ENCODE measurements at places on chromosomes 2 and 18.

GRCh38 chr2:25700221-25700660, 26.9 kb upstream of the DTNB start:
- no peak for DNase-seq

DNA sequence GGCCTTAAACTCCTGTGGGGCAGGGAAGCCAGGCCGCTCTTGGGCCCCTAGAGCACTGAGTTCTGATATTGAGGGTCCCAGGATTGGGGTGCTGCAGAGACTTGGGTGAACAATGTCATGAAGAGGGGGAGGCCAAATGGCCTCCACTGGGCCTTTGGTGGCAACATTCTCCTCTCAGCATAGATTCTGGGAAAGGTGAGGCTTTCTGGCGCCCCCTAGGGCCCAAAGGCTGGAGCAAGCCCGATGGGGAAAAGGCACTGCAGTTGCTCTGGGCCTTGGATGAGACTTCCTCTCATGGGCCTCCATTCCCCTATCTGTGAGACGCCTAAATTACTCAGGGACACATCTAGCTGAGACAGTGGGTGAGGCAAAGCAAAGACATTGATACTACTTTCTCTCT, 84.8 kb downstream of the ACAA2 start:
- DNase-seq = peak; percentile 54

DNA sequence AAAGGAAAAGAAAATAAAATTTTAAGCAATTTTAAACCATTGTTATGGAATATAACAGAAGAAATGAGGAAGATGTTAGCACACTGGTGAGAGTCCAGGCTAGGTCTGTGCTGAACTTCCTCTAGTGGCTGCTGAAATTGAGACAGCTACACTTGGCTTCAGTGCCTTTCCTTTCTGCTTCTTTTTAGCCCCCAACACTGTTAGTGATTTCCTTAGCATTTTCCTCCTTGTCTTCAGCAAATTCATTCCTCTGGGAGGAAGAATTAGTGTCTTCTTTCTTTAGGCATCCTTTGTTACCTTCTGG, 47.6 kb downstream of the ITGAV start:
- DNase-seq = no peak

GRCh38 chr2:108614043-108614545, 79.8 kb downstream of the LIMS1 start:
- no peak for DNase-seq

GRCh38 chr18:23521271-23521670, 18.0 kb downstream of the RMC1 start:
- DNase-seq = no peak

GRCh38 chr2:102470168-102470567, 2.9 kb upstream of the SLC9A4 start:
- no peak for DNase-seq

GRCh38 chr2:109447251-109447661, 166.5 kb downstream of the SEPTIN10 start:
- no peak for DNase-seq

GRCh38 chr2:49028101-49028500, 126.2 kb downstream of the FSHR start:
- DNase-seq = no peak

GRCh38 chr2:239993291-239993690, 31.9 kb downstream of the NDUFA10 start:
- no peak for DNase-seq

DNA sequence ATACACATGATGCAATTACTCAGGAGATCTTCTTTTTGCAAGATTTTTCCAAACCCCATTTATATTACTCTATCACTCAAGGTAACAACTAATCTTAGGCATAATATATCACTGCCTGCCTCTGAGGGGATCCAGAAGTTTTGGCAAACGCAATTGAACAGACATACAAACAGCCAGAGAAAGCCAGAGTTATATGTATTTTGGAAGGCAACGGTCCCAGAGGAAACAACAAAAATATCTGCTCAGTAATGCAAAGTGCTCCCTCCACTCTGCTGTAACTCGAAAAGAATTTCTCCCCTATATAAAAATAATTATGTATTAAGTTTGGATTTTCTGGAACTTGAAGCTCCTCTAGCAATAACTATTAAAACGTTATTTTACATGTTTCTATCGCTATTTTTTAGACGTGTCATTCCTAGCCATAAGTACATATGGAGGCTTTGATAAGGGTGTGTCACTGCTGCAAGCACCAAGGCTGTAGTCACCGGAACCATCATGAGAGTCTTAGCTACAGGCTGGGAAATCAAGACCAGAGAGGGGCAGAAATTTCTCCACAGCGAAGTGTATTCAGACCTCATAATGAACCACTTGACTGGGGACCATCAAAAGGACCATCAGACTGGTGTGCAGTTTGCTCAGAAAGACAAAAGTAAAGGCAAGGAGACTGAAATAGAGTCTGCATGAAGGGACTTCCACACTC, 3.7 kb upstream of the GKN1 start:
- DNase-seq = no peak

GRCh38 chr2:603427-603826, 73.8 kb downstream of the TMEM18 start:
- DNase-seq = no peak

GRCh38 chr2:38201784-38202183, 125.8 kb upstream of the CYP1B1 start:
- DNase-seq = no peak

DNA sequence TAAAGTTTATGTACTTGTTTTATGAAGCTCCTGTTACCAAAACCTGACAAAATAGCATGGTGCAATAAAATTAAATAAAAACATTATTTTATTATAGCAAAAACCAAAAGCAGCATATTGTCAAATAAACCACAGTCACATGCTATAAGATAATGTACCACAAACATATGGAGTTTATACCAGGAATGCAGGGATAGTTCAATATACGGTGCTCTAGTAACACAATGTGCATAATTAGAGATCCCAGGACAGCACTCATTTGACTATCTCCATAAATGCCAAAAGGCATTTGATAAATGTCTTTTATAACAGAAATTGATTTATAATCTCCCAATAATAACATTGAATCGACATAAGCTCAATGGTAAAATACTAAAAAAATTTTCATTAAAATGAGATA, 402.0 kb downstream of the RND3 start:
- DNase-seq = no peak

- no peak for DNase-seq
These were observed 473.2 kb upstream of the SPHKAP start for GRCh38 chr2:228654707-228655106.

DNA sequence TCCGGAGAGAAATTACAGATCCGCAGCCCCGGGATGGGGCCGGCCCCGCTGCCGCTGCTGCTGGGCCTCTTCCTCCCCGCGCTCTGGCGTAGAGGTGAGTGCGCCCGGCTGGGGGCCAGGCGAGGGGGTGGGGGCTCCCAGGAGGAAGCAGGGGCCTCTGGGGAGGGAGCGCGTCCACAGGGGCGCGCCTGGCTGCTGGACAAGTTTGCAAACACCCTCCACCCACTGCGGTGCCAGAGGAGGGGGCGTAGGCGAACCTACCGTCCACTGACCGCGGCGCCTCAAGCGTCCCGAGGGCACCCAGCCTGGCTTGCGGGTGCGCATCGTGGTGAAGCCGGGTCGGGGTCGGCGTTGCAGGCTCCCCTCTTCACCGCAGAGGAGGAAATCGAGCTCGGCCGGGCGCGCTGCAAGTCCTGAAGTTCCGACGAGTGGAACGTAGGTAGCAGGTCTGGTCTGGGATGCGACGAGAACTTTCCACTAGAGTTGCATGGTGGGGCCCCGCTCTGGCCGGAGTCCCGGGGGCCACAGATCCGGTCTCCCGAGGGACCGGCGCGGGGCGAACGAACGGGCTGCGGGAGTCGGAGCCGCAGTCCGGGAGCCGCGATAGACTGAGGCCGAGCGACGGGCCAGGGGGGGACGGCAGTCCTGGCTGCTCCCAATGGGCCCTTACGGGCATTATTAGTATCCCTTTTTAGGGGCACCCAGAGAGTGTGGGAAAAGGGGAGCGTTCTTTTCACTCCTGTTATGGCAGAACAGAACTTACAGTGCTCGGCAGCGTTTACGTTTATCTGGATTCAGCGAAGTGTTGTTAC, 502 bp downstream of the MERTK start:
- DNase-seq = no peak

DNA sequence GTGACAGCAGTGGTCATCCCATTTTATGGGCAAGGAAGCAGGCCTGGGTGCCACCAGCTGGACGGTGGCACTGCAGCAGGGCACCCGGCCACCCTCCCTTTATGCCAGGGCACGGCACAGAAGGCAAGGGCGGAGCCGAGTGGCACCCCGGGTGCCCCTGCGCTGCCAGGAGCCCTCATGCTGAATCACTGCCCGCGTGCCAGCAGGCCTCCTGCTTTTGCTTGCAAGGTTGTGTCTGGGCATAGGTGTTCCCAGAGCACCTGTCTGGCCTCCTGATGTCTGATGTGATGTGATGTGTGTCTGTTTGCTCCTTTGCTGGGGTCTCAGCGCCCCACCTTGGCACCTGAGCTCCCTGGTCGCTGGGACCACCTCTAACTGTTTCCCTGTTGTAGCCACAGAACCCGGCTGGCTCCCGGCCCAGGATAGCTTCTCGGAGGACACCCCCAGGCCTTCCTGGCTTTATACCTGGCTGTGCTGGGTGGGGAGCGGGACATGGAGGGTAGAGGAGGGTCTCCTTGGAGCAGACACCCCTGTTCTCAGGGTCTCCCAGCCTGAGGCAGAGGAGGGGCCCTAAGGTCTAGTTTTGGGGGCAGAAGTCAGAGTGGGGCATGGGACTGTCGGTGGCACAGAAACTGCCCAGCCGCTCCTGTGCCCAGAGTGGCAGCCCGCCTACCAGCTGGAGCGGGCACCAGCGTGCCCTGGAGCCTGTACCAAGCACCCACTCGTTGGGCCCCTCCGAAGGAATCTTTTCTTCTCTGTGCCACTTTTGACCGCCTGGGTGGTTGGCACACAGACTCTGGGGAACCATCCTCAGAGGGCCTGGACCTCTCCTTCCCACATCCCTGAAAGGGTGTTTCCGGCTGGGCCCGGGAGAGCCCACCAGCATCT, 3.6 kb downstream of the GPC1 start:
- DNase-seq = peak; percentile 42

- no peak for DNase-seq
These were observed 87.7 kb downstream of the SPRED2 start for GRCh38 chr2:65344689-65345088.

DNA sequence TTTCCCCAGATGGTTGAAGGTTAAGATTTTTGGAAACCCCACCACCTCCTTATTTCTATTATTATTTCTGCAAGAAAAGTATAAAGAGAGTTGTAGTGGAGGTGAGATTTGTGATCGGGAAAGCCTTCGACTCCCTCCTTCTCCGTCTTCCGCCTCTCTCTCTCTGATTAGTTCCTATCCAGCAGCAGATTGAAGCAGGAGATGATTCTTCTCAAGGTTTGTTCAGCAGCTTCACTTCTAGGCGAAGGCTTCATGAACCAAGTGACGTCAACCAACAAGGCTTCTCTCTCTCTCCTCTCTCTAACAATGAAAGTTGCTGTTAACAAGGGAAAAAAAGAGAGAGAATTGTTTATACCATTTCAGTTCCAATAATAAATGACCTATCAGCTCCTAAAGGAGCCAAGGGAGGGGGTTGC, at the start of gene BAZ2B:
Gene BAZ2B (minus strand): TSS at position 263 of the 416 bp plus-strand sequence. CDS start 137,829 bp downstream, outside the sequence.
- no peak for DNase-seq

DNA sequence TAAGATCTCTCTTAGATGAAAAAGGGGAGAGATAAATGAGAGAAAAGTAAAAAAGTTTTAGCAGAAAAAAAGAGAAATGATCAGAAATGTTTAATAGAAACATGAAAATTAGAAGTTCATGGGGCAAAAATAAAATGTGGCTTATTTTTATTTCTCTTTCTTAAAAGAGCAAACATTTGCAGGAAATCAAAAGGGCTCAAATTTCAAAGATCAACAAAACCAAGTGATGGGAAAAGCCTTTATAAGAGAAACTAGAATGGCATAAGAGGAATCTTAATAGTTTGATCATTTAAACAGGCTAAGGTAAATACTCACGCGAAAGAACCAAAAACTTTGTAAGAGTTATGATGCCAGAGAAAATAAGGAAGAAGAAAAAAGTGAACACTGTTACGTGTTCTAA, 23.3 kb upstream of the DAW1 start:
- DNase-seq = no peak

DNA sequence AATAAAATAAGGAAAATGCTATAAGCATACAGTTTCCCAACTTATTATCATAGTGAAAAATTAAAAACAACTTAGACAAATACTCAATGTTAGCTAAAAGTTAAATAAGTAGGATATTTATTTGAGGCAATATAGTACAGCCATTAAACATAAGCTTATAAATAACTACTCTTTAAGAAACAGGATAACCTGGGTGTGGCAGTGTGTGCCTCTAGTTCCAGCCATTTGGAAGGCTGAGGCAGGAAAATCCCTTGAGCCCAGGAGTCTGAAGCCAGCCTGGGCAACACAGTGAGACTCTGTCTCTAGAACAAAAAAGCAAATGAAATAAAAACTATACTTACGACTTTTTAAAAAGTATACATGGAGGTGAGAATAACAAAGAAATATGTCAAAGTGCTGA, 39.7 kb downstream of the VIL1 start:
- DNase-seq = no peak

- DNase-seq = no peak
These were observed 285.4 kb downstream of the LPIN1 start for GRCh38 chr2:12031866-12032265.

DNA sequence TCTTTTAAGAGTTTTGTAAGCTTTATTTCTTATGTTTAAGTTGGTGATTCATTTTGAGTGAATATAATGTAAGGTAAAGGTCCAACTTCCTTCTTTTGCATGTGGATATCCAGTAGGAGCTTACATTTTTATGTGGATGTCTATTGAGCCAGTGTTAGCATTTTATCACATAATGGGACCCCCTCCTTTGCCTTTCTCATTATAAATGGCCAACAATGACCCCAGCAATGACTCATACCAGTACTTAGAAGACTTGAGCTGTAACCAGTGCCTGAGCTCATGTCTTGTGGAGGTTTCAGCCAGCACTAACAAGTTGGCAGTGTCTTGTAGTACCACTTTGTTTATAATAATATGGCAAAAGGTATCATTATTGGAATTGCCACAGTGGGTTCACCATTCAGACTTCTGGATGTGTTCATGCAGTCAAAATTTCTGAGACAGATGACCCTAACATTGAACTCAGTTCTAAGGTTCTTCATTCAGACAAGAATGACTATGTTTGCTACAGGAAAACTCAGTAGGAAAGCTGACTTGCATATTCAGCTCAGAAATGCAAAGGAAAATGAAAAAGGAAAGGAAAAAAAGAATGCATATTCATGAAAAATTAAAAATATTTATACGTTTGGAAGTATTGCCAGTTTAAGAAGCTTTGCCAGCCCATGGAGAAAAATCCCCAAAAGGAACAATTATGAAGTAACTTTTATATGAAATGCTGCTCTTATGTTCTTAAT, 41.0 kb downstream of the CDKL4 start:
- DNase-seq = no peak

DNA sequence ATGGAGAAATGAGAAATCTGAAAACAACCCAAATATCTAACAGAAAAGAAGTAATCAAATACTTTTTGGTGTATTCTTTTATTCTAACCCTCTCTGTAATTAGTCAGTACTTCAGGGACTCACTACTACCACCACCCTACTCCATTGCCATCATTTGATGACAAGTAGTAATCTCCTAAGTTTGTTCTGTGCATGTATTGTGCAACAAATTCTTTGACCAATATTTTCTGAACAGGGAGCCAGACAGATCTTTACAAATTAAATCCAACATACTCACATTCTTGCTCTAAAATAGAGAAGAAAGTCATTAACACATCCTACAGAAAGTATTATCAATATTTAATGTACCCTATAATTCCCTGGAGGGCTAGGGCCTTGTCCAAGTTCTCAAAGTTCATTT, 1416.4 kb downstream of the DSC3 start:
- no peak for DNase-seq

All from dorsolateral prefrontal cortex (tissue), 122 donors.